ENCODE measurements at places on chromosomes 5 and 9. TPM values are rescaled to one million over a fixed set of nuclear protein-coding genes. Genes with fewer than 3 reads are reported as not detected.
A peak's percentile ranks its signal among the peaks of the same experiment; 100 is the strongest.

ADGRD2 gene
- not detected for total RNA-seq

DNA sequence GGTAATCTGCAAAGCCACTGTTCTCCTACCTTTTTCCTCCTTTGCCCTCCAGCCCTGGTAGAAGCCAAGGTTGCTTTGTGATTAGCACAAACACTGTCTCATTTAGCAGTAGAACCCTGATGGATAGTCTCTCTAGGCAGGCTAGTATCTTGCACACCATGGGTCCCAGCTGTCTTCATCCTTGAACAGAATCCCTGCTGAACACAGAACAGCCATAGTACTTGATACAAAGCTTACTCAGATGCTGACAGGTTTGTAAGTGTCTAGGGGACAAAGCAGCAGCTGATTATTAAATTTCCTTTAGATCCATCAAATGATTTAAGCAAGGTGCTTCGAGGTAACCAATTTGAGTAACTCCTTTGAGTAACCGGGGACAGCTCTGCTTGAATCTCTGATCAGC, 163.7 kb upstream of the PPP1R2B start:
- DNase-seq, result no peak

PCDHAC1 gene
- total RNA-seq, result not detected

DNA sequence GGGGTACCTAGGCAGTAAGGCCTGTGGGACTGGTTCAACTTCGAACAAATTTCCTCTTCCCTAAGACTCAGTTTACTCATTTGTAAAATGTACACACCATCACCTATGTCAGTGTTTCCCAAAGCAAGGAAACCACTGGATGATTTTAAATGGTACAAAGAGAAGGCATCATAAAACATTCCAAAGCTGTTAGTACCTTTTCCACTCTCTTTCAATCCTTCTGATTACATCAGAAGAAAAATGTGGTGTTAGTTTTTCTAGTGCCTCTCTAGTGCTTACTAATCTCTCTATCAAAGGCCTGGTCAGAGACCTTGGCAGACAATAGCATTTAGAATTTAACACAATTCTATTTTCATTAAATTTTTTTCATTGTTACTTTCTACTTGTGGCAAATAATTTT, 18.1 kb downstream of the NR6A1 start:
- no peak for DNase-seq

DTWD2 gene
- 2.2 TPM for total RNA-seq

DNA sequence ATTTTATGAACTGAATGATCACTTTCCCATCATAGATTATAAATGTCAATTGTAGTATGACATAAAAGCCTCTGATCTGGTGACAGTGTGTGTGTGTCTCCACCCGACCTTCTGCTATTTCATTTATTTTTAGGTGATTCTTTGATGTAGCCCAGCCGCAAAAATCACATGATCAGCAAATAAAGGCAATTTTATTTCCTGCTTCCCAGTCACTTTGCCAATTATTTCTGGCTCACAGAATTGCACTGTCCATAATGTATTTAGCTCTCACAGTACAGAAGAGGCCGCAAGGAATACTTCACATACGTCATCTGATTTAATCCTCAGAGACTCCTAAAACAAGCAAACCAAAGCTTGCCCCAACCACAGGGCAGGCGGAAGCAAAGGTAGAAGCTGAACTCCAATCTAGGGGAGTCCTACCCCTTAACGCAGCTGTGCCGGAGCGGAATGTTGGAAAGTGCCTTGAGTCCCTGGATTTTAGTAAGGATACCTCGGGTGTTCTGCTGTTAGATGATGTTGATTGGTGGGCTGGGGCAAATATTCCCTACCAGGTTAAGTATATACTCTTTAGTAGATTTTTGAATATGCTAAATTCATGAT, 384.0 kb upstream of the IRX4 start:
- no peak for DNase-seq

NDOR1 gene
- total RNA-seq, result 45.6 TPM

ECM2 gene
- total RNA-seq, result not detected

GPR150 gene
- total RNA-seq, result 0.56 TPM

EPB41L4B gene
- 1.2 TPM for total RNA-seq

DMRT3 gene
- total RNA-seq, result not detected

MSH3 gene
- 21.0 TPM for total RNA-seq

GRCh38 chr9:79663300-79663699, 91.5 kb downstream of the TLE4 start:
- no peak for DNase-seq

FOXD4 gene
- not detected for total RNA-seq

- no peak for DNase-seq
These were observed 119.0 kb downstream of the TRIM32 start for GRCh38 chr9:116806075-116806474.

PPP3R2 gene
- total RNA-seq, result not detected

DNA sequence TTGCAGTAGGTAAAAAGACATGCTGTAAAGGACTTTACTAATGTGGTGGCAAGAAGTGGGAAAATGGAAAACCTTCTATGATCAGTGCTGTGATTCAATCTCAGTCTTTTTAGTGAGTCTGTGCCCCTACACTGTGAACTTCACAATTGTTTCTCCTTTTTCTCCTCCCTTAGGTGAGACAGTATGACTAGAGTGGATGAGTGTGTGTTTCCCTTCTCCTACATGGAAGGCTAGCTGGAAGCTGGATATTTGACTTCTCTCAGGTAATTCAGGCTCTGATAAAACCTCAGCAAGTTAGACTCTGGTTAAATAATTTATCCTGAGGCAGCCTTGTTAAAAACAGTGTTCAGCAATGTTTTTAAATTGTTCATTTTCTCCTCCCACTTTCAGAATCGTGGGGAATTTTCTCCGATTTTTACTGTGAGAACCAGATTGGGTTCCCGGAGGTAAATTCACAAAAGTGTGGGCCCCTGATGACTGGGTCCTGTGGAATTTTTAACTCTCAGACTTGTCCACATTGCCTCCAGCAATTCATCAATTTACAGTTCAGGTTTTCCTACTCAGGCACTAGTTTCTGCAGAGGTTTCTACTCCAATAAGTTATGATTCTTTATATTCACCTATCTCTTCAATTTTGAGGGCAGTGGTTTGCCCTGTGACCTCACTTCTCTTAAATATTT, 149.1 kb upstream of the PIK3R1 start:
- no peak for DNase-seq

ADRB2 gene
- total RNA-seq, result 0.37 TPM

PPP1R26 gene
- 0.69 TPM for total RNA-seq

DNA sequence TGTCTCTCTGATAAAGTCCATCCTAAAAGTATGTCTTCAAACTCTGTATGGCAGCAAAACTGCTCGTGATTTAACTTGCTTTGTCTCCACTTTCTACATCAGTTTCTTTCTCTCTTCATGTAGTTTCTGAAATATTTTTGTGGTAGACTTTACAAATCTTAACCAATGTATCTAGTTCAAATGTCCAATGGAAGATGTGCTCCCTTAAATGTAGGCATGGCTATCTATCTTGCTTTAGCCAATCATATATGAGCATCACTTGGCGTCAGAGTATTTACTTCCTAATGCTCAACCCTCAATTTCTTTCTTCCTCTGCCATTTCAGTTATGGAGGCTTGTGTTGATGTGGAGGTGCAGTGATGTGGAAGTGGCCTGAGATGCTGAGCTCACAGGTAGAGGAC, 206.1 kb upstream of the ZNF608 start:
- no peak for DNase-seq

PCDHB5 gene
- not detected for total RNA-seq

ITGA1 gene
- total RNA-seq, result 1.6 TPM

DNA sequence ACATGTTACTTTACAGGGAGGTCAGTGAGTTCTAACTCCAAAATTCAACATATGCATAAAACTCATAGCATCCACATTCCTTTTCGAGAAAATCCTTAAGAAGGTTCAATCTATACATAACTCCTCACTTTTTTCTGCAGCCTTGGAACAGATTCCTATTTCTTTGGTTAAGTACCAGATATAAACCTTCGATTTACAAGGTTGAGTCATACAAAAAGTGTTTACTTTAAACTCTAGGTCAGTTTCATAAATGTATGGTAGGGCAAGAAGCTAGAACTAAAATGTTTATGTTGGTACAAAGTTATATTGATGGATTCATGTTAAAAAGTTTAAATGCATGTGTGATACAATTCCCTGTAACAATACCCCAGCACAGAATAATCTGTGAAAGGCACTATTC, 19.4 kb downstream of the CDKN2AIPNL start:
- no peak for DNase-seq

- no peak for DNase-seq
These were observed 104.7 kb downstream of the CWC27 start for GRCh38 chr5:64873441-64873840.

DNA sequence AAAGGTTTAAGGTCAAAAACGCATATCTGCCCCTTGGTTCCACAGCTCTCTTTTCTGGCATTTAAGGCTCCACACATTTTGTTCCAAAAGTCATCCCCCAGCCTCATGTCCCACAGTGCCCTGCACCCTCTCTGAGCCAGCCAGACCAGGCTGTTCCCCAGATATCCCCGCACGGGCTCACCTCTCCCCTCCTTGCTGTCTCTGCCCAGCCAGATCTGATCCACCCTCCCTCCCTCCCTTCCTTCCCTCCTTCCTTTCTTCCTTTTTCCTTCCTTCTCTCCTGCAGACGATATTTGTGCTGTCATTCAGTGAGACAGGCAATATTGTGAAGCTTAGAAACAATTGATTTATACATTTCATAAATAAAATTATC, 37.0 kb downstream of the DUSP1 start:
- no peak for DNase-seq

PCDHGB7 gene
- 0.12 TPM for total RNA-seq

GRCh38 chr9:23552876-23553601, 273.0 kb downstream of the ELAVL2 start:
- no peak for DNase-seq

DNA sequence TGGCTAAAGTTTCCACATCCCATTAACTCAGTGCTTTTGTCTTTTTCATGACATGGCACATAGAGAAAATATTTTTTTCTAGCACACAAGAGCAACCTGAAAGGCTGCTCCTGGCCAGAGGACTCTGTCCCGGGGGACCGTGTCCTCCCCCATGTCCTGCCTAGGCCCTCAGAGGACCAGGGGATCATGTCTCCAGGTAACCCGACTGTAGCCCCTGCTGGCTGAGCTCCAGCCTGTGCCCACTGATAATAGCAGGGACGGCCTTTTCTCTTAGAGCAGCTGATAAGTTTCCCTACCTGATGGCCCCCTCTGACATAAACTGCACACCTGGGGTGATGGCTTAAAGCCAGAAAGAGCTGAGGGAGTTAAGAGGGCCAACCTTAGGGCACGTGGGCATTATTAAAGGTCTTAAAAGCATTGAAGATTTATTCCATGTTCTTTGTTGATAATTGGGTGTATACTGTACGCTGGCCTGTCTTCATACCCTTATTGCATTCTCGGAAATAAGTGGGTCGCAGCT, 5.9 kb downstream of the HDHD3 start:
- DNase-seq, result no peak

DNA sequence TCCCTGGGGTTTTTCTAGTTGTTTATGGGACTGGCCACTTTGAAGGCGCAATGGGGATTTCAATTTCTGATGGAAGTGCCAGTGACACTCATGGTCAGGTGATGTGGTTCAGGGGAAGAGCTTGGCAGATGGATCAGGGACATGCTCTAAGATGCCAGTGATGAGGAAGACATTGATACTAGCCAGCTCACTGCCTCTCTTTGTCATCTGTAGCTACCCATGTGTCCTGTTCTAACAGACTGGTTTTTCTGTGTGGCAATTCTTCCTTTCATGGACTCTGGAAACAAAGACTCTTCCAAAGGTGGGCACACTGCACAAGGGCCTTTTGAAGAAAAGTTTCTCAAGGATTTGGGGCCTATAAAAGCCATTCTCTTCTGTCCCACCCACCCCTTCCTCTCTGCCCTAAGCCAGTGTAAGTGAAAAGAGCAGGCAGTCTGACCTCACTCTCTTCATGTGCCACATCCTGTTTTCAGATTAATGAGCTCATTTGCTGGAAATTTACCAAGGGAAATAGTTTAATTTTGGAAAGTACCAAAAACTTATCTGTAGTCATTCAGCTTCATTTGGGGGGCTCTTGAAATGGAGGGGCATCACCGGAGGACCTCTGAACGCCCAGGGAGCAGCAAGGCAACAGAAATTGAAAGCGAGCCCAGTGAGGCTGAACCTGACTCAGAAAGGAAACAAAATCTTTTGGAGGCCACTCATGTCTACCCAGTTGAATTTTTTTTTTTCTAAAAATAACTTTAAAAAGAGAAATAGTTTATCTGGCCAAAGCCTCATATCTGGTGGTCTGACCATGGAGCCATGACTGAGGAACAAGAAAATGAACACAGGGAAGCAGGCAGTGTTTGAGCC, 4.9 kb upstream of the TRAF1 start:
- peak; percentile 89 for DNase-seq

DNA sequence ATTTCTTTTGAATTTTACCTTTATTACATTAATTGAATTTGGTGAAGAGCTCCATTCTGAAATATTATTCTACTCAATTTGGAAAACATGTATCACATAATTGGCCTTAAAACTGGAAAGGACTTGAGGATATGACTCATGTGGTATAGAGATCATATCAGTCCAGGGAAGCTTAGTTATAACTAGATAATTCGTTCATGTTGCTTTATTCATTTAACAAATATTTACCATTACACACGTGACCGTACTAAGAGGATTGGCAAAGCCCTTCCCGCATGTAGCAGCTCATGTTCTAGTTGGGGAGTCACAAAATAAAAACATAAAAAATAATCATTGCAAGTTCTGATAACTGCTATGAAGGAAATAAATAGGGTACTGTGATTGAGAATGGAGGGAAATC, 1816.5 kb downstream of the MAT2B start:
- no peak for DNase-seq

GRCh38 chr9:77752554-77752953, 104.4 kb upstream of the GNA14 start:
- DNase-seq, result no peak

- DNase-seq, result peak; percentile 74
These were observed 89.8 kb downstream of the SLC1A3 start for GRCh38 chr5:36696059-36696673.

TEK gene
- total RNA-seq, result not detected

ACTBL2 gene
- not detected for total RNA-seq

GRCh38 chr5:153459051-153459743, 31.3 kb upstream of the GRIA1 start:
- DNase-seq, result no peak

DNA sequence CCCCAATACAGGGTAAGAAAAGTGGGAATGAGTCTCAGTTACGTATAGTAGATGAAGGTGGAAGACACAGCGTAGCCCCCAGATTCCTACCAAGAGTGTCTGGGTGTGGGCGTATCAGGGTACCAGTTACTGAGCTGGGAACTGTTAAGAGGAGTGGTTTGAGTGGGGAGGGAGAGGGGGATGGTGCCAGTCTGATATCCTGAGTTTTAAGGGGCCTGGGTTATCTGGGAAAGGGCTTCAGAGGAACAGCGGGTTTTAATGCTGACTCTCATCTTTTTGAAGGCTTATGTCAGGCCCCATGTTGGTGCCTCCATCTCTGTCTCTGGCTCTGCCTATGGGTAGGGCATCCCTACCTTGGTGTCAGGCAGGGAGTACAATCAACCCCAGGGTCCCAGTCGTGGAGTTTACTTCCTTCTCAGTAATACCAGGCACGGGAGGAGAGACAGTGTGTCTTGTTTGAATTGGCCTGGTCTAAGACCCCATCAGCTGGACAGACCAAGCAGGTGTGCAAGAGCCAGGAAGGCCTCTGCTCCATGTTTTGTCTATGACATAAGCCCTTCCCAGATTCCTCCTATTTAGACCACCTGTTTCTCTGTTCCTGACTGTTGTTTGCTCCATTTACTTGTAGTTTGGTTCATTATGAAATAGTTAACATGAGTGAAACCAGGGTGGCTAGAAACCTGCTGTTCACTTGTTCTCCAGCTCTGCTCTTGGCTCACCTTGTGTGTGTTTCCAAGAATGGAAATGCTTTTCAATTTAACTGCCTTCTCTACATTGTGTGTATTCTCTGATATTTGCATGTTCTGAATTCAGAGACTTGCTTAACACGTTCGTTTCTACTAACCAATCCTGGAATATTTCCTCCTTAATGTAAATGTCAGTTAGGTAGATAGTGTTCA, 125.6 kb downstream of the DAB2IP start:
- DNase-seq, result no peak

FGFR4 gene
- 1.6 TPM for total RNA-seq

Measured in activated CD4-positive, alpha-beta T cell treated with anti-CD3 and anti-CD28 coated beads, Interleukin-2, amount 10 ng/mL, durations not matched to agents 24 days and 14 days (primary cell).